Omental fat pad (tissue), 4 donors: ENCODE measurements at places on chromosomes 13 and 19.

- DNase-seq: no peak
Observed at GRCh38 chr13:59641817-59642216, 521.9 kb downstream of the DIAPH3 start.

GRCh38 chr13:36344886-36345437 is 1.2 kb downstream of the SPART start:
- no peak for DNase-seq

DNA sequence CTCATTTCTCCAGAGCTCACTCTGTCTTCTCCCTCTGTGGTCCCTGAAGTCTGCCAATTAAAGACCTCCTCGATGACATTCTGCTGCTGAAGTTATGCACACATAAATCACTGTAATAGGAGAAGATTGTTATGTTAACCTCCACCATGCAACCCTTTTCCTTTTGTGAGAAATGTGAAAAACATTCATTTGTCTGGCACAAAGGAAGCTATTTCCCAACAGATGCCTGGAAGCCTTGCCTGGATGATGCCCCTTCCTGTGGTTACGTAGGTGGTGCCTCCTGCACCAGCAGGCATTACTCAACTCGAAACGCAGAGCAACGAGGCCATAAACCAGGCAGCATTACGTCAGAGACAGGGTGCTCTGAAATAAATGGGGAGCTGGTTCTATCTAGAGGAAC is 327.4 kb upstream of the ZNF507 start:
- no peak for DNase-seq

DNA sequence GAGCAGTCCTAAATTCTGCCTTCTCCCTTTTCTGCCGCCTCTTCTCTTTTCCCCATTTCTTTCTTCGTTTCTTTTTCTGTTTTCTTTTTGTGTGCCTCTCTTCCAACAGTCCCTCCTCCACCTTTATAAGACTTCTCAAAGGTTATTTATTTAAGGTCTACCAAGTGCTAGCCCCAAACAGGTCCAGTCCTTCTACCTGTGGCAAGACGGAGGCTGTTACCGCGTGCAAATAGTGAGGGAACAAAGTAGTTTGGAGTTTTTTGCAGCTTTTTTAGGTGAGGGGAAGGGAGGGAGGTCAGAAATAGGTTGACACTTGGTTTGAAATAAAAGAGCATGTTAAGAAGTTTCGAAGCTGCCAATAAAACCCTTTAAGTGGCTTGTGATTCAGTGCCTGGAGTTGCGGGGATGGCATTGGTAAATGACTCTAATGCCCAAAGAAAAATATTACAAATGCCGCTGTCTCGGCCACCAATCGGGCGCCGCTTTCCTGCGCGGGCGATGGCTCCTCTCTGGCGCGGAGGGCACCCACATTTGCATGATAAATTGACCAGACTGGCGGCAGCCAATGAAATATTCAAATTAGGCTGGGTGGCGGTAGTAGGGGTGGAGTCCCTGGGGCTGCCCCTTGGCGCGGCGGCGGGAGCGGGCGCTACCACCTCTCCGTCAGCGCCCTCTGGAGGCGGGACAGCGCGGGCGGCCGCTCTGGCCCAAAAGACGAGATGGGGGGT is 7.5 kb upstream of the TSHZ3 start:
- no peak for DNase-seq

DNA sequence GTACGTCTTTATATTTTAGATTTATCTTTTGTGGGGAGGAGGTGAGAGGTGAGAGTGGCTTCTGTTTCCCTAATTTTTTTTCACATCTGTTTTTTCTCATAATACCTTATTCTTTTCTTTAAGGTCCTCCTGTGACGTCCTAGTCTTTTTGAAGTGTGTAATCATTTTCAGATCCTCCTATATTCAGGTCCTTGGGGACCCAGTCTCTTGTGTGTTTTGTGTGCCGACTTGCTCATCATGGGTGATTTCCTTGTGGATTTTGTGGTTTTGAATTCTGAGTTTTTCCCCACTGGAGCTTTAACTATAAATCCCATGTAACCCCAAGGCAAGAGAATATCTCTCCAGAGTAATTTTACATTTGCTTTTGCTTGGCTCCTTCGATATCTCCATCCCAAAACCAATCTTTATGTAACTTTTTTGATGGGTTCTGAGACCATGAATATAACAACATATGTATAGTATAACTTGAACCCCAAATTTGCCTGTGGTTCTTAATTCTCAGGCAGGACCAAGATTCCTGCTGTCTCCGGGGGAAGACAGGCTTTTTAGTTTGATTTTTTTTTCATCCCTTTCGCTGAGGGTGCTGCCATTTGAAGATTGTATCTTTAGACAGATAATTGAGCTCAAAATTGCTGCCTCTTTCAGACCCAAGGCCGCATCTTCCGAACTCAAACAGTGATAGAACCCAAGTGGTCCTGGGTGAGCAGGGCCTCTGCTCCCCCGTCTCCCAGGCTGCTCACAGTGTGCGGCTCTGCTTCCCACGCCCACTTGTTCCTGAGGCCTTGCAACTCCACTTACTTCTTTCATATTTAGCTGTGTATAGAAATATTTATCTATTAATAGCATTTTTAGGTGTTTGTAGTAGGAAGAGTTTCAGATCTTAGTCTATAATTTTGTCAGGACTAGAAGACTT is 59.1 kb upstream of the GPR183 start:
- no peak for DNase-seq
